Activated naive CD8-positive, alpha-beta T cell treated with anti-CD3 and anti-CD28 coated beads, Interleukin-2, amount 10 ng/mL, durations not matched to agents 7 days and 5 days (primary cell): ENCODE measurements at places on chromosomes 11 and 22. TPM values are rescaled to one million over a fixed set of nuclear protein-coding genes. Genes with fewer than 3 reads are reported as not detected.

- no peaks in the 10 kb centered on the region for H3K27me3 ChIP-seq
- no peaks in the 10 kb centered on the region for H3K36me3 ChIP-seq
- H3K4me1 ChIP-seq: no peaks in the 10 kb centered on the region
- no peak overlapping the region for H3K4me3 ChIP-seq
- DNase-seq: no peak
- H3K27ac ChIP-seq: no peak overlapping the region
These were observed 261.3 kb downstream of the MN1 start for GRCh38 chr22:27540247-27540646.

DNA sequence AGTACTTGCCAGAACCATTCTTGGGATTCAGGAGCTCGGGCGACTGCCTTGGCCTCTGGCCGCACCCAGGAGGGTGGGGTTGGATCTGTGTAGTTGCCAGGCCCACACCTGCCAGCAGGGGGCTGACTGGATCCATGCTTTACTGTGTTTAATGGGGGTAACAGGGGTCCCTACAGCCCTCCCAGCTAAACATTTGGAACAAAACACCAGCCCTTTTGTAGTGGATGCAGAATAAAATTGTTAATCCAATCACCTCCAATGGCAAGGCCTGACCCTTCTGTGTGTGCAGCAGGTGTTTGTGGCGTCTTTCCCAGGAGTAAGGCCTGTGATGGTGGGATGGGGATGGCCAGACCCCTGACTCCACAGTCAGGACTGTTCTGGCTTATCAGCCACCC lies 22.5 kb downstream of the SUN2 start:
- no peaks in the 10 kb centered on the region for H3K27me3 ChIP-seq
- peaks cover 26% of the 10 kb centered on the region for H3K4me1 ChIP-seq
- no peak overlapping the region for H3K4me3 ChIP-seq
- peak overlapping the region; percentile 75 for H3K27ac ChIP-seq
- DNase-seq: peak; percentile 68

DNA sequence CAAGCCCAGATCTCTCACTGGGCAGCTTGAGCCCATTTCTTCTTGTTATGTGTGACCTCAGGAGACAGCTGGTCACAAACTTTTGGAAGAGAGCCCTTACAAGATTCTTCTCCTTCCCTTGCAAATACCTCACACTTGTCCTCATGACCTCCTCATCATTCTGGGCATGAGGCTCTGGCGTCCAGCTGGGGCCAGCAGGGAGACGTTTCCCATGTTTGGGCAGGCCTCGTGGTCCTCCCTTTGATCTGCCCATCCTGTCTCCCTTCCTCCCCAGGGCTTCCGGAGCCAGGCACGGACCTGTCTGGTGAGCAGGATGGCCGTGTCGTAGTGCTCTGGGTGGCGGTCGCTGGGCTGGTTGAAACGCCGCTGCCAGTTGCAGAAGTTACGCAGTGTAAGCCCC lies 9.7 kb downstream of the ADAMTS8 start:
- no peak for DNase-seq
- no peak overlapping the region for H3K27ac ChIP-seq
- no peak overlapping the region for H3K4me3 ChIP-seq
- H3K27me3 ChIP-seq: peaks cover 5% of the 10 kb centered on the region
- no peaks in the 10 kb centered on the region for H3K36me3 ChIP-seq

MAML2 gene
- total RNA-seq: 18.6 TPM

GRCh38 chr11:18713646-18714442 lies 12.1 kb downstream of the IGSF22 start:
- no peaks in the 10 kb centered on the region for H3K36me3 ChIP-seq
- H3K4me3 ChIP-seq: no peak overlapping the region
- peaks cover 4% of the 10 kb centered on the region for H3K4me1 ChIP-seq

DNA sequence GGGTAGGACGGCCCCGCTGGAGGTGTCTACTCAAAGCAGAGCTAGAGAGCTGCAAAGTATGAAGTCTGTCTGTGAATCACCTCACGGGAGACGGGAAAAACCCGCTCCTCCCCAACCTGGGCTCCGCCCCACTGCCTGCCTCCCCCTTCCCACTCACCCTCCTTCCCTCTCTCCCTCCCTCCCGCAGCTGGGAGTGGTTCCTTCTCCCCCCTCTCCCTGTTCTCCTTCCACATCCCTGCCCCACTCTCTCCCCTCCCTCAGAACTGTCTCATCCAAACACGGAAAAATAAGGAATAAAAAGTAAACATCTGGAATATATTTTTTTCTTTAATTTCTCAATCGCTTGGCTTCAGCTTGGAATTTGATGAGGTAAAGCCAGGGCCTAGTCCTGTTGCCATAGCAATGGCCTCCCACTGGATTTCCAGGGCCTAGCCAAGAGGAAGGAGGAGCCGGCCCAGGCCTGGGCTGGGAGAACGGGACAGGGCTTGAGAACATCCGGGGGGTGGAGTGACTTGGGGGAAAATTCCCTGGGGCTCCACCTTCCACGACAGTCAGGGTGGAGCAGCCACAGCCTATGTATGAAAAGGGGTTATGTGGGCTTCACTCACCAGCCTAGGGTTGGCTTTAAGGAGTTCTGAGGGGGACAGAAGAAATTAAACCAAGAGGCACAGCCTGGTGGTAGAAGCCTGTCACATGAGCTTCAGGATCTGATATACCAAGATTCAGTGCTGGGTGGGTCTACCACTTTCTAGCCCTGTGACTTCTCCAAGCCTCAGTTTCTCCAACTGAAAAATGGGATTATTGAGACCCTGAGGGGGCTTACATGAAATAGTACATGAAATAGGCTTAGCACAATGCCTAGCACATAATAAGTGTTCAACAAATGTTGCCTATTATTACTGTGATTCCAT lies 2.2 kb downstream of the TNKS1BP1 start:
- peak overlapping the region; percentile 35 for H3K27ac ChIP-seq
- H3K4me1 ChIP-seq: peaks cover 32% of the 10 kb centered on the region
- peaks cover 28% of the 10 kb centered on the region for H3K36me3 ChIP-seq
- no peak for DNase-seq

RFPL1 gene
- total RNA-seq: not detected

GRCh38 chr11:37465221-37465620 lies 867.2 kb upstream of the RAG2 start:
- no peaks in the 10 kb centered on the region for H3K27me3 ChIP-seq
- DNase-seq: no peak
- H3K4me1 ChIP-seq: no peaks in the 10 kb centered on the region
- H3K4me3 ChIP-seq: no peak overlapping the region

DNA sequence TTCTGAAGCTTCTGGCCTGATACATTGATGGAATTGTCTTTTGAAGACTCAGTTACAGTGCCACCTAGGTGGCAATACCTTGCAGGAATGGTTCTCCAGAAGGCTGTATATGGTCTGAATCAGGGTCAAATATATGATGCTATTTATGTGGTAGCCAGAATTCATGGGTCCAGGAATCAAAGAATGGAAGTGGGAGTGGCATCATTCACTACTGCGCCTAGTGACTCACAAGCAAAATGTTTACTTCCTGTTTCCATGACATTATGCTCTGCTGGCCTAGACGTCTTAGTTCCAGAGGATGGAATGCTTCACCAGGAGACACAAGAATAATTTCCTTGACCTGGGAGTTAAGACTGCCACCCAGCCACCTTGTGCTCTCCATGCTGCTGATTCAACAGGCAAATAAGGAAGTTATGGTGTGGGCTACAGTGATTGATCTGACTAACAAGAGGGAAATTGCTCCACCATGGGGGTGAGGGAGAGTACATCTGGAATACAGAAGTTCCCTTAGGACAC lies 491.8 kb downstream of the ETS1 start:
- H3K4me3 ChIP-seq: no peak overlapping the region
- no peak overlapping the region for H3K27ac ChIP-seq
- peaks cover 5% of the 10 kb centered on the region for H3K4me1 ChIP-seq
- peaks cover 2% of the 10 kb centered on the region for H3K27me3 ChIP-seq
- H3K36me3 ChIP-seq: peaks cover 3% of the 10 kb centered on the region
